ENCODE measurements at places on chromosomes 7 and 10.

- no peak for DNase-seq
Observed at GRCh38 chr7:29265208-29265923, 70.8 kb downstream of the CHN2 start.

- DNase-seq, result no peak
Observed at GRCh38 chr7:27182285-27182841, 2.7 kb downstream of the HOXA11 start.

DNA sequence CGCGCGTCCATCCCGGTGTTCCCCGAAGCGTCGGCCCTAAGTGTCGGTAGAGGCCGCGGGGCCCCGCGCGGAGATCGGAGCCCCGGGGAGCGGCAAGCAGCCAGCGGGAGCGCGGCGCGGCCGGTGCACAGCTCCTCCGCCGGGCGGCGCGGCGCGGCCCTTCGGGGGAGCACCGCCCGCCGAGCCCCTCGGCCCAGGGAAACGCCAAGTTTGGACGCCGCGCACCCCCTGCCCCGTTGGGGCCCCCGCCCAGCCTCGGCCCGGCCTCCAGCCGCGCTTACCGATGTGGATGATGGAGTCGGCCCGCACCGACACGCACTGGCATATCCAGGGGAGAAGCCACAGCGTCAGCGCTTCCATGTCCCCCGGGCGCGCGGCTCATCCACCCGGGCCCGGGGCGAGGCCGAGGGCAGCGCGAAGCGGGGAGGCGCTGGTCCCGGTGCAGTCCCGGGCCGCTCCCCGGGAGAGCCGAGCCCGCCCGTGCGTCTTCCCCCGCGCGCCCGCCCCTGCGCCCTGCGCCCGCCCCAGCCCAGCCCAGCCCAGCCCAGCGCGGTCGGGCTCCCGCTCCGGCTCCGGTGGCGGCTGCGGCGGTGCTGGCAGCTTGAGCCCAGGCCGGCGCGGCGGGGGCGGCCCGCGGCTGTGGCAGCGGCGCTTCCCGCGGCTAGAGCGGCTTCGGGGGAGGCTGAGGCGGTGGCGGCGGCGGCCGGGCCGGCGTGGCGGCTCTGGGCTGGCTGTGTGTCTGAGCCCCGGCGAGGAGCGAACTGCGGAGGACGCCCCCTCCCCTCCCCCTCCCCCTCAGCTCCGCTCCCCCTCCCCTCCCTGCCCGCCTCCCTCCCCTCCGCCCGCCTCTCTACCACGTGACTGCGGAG is at the start of gene GRID1:
Gene GRID1 (minus strand): TSS at position 763 of the 869 bp plus-strand sequence.
- DNase-seq, result peak; percentile 73

DNA sequence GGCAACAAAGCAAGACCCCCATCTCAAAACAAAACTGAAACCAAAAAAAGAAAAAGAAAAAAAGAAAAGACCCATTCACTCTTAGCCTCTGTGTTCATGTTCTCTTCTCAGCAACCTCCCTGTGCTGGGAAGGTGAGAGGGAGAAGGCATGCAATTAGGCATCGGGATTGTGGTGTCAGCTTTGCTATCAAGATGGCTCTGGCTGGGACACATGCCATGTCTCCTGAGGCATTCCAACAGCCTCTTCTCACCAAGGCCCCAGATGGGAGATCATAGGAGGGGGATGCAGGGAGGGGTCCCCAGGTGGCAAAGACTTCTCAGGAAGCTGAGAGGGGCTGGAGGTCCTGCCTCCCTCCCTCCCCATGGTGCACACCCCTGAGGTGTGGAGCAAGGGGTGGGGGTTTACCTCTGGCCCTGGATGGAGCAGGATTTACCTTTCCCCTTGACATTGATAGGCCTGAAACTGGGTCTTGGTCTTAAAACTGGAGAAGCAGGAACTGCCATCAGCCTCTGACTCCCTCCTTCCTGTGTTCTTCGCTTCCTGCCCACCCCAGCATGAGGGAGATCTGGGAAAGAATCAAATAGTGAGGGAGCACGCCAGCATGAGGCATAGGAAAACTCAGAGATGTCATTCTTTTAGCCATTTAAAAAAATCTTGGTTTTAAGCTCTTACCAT is 96.2 kb upstream of the DUSP5 start:
- no peak for DNase-seq

DNA sequence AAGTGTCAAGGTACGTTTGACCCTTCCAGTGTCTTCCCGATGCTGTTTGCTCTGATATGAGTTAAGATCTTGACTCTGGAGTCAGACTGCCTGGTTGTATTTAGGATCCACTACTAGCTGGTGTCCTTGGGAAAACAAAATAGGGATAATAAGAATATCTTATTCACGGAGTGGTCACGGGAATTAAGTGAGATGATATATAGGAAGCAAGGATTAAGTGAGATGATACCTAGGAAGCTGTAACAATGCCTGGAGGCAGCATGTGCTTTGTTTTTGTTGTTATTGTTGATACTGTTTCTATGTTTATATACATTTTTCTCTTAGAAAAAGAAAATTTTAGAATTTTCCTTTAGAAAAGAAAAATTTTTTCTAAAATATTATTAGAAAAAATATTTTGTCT is 87.0 kb downstream of the LYZL1 start:
- no peak for DNase-seq

DNA sequence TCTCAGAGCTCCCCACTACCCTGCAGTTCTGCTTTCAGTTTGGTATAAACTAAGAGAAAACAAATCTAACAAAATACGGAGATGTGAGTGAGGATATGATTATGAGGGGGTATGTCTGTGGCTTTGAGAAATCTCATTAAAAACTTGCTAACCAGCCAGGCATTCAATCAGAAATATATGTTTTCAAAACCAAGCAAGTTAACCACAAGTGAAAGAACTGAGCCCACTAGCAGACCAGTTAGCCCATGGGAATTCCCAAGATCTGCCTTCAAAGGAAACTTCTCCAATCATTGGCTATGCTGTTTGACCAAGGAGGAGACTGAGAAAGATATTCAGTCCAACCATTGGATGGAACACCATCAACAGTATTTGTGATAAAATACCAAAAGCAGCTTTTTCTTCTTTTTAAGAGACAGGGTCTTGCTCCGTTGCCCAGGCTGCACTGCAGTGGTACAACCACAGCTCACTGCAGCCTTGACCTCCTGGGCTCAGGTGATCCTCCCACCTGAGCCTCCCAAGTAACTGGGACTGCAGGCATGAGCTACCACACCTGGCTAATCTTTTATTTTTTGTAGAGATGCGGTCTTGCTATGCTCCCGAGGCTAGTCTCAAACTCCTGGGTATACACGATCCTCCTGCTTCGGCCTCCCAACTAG is 41.2 kb downstream of the FGFR2 start:
- no peak for DNase-seq

DNA sequence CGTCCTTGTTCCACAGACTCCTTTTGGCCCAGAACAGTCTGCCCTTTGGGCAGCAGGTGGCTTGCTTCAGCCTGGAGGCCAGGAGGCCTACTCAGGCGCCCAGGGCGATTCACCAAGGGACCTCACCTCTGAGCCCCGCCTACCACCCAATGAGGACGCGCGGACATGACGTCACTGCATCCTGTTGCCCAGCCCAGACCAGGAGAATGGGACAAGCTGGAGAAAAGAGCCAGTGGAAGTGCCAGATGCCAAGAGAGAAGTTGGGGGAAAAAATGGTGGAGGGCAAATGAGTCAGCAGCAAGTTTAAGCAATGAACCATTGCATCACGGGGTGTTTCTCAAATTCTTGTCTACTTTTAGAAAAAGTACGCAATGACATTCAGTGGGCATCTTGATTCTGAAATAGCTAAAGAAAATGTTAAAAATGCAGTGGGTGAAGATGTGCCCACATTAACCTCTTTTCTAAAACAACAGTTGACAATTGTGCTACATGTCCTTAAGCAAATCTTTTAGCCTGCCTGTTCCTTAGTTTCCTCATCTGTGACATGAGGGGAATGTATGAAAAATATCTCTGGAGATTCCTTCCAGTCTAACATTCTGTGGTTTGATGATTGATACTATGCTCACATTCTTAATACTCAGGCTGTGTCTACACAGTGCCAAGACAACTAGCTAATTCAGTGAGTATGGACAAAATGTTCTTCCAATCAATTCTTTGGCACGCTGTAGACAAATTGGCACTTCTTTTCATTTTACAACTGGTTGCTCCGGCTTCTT is 23.9 kb upstream of the LEP start:
- DNase-seq, result no peak

DNA sequence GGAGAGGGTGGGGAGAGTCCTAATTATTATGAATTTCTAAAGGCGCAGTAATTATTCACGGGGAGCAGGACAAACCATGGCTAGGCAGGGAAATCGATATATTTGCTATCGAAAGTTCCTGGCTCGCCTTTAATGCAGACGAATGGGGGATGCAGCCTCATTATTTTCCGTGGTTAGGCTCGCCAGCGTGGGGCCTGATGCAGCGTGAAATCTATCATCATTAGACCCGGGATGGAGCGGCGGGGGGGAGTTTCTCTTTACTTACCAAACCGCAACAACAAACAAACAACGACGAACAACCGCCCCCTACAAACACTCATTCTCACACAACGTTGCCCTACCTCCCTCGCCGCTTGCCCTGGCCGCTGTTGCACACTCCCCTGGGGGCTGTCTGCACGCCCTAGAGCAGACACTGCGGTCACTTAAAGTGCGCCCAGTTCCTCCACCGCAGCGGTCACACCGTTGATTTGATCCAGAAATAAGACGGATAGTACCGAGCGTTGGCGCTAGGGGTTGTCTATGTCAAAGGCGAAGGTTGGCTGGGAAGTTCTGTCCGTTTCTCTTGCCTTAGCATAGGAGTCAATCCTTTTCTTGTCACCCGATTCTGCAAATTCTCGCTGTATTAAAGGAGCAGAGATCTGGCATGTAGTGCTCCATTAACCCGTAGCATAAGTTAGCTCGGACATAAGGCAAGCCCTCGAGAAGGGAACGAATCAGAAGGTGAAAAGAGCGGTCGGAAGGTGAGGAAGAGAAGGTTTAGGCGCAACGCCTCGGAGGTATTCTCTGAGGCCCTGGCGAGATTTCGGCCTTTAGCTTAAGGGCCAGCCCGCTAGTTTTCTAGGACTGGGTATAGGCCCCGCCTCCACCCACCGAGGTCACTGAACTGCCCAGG is 10.4 kb downstream of the NXPH1 start:
- DNase-seq, result no peak

- no peak for DNase-seq
Observed at GRCh38 chr10:100020886-100021253, 11.1 kb upstream of the DNMBP start.

- DNase-seq, result no peak
Observed at GRCh38 chr10:101215397-101216206, 13.7 kb downstream of the LBX1 start.

DNA sequence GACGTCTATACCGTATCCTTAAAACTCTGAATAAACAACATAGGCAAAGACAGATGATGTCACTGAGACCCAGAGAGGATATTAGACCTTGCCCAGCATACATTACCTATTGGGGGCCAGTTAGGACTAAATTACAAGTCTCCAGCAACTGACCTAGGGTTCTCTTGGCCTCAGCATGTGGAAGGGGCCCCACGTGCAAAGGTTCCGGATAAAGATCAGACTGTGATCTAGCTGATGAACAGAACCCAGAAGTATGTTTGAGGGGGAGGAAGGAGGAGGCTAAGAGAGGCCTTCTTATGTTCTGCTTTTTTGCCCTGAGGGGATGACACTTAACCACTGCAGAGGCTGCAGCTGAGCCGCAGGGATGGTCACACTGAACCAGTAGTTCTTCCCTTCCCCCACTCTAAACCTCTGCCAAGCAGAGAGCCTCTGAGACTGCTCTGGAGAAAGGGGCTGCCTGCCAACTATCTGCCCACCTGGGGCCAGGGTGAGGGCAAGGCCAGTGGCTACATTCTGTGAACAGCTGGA is 24.0 kb upstream of the KMT2C start:
- DNase-seq, result no peak

DNA sequence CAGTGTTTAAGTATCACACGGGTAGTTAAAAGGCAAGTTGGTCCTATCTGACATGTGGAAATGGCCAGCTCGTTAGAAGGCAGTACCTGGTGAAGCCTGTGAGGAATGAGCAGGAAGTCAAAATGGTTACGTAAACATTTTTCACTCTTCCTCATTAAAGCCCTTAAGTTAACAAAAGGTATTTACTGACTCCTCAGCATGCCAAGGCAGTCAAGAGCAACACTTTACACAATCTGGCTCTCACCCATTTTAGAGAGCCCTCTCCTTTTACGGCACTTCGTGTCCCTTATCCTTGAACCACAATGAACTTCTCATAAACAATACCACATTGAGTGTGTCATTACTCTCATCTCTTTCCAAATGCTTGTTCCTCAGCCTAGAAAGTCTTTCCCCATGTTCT is 11.0 kb upstream of the RSBN1L start:
- no peak for DNase-seq

- DNase-seq, result no peak
Observed at GRCh38 chr10:74419958-74420375, 268.9 kb downstream of the ADK start.

DNA sequence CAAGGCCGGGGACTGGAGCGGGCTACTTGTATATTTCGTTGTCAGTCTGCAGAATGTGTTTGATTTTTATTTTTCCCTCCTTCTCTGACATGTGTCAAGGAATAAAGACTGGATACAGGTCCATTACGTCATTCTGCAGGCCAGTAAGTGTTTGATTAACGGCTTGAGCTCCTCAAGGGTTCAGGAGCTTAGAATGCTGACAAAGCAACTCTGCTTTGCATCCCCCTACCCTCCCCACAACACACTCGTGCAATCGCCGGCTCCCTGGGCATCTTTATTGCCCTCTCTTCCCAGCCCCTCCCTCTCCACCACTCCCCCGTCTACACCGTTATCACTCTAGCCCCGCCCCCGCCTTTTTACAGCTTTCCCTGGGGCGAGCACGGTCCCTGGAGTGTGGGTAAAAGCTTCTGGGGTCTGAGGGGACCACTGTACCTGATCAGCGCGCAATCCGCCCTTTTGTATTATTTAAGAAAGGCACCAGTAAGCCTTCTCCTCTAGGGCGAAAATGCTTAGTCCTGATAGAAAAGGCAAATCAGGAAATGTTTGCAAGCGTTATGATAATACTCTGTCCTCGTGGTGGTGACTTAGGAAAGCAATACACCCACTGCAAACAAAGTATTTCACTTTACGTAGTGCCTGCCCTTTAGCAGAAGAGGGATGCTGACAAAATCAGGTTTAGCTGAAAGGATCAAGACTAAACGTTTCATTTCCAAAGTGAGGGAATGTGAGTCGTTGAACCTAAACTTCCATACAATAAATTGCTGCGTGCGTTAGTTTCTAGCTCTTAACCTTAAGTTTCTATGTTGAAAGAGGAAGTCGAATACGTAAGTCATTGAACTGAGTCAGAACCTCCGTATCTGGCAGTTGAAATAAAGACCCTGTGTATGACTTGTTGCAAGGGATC is 1.4 kb upstream of the CREB5 start:
- no peak for DNase-seq

GRCh38 chr10:5592070-5592469 is 67.3 kb downstream of the CALML3 start:
- DNase-seq, result no peak

GRCh38 chr10:30988831-30989435 is 42.7 kb downstream of the ZNF438 start:
- DNase-seq, result no peak

- DNase-seq, result no peak
Observed at GRCh38 chr7:47371733-47372368, 210.1 kb downstream of the TNS3 start.

- no peak for DNase-seq
Observed at GRCh38 chr7:18356191-18356645, 139.3 kb upstream of the HDAC9 start.

GRCh38 chr10:124688386-124688785 is 55.8 kb downstream of the FAM53B start:
- no peak for DNase-seq

GRCh38 chr10:60394446-60394845 is 4.8 kb upstream of the ANK3 start:
- DNase-seq, result peak; percentile 21
